ENCODE measurements at places on chromosomes 6 and 20.

GRCh38 chr6:12331951-12332749 is 42.0 kb downstream of the EDN1 start:
- no peak for DNase-seq

- DNase-seq: no peak
Observed at GRCh38 chr20:37669062-37669772, 24.6 kb upstream of the CTNNBL1 start.

DNA sequence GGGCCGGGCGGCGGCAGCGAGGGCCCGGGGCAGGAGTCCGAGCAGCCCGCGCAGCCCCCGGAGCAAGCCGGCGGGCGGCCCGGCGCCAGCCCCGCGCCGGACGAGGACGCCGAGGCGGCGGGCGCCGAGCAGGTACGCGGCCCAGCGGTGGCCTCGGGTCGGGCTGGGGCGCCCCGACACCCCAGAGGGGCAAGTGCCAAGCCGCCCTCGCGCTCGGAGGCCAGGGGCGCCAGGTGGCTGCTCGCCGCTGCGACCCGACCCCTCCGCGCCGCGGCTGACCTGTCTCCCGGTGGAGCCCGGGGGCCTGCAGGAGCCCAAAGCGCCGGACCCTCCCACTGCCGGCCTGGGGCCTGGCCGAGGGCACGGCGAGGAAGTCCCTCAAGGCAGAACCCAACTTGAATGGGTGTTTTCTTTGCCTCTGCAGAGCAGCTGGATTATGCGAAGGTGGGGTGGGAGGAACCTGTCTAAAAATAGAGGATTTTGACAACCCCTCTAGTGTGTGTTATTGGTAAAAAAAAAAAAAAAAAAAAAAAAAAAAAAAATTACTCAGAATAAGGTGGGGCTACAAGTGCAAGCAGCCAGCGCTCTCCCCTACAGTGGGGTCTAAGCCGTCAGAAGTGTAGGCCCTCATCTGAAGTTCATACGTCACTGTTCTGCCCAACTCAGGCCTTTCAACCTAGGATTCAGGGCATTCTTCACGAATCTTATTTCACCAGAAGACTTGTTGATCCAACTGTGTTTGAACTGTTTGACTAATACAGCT is 609 bp downstream of the OGFRL1 start:
- no peak for DNase-seq

GRCh38 chr6:37619641-37620040 is 78.0 kb downstream of the MDGA1 start:
- DNase-seq: no peak

- no peak for DNase-seq
Observed at GRCh38 chr6:149343501-149343900, 26.0 kb downstream of the TAB2 start.
